ENCODE measurements at places on chromosomes 2 and 18.

DNA sequence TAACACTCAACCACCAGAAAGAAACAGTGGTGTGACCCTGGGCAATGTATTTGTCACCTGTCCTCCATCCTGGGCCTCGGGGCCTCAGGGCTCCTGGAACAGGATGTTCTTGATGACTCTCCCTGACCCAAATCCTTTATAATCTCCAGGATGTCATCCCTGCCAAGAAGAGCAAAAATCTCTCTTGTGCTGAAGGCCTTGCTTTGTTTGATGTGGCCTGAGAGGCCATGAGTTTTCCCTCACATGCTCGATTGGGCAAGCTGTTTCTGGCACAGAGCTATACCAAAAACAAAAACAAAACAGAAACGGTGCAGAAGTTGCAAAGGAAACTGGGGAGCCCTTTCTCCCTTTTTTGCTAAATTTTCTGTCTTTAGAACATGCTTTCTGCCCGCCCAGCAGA lies 35.7 kb upstream of the ST3GAL5 start:
- no peak for DNase-seq

- DNase-seq: no peak
These were observed 115.9 kb upstream of the TANK start for GRCh38 chr2:161044095-161044865.

GRCh38 chr2:219508444-219508734 lies 5.9 kb upstream of the ASIC4 start:
- no peak for DNase-seq

DNA sequence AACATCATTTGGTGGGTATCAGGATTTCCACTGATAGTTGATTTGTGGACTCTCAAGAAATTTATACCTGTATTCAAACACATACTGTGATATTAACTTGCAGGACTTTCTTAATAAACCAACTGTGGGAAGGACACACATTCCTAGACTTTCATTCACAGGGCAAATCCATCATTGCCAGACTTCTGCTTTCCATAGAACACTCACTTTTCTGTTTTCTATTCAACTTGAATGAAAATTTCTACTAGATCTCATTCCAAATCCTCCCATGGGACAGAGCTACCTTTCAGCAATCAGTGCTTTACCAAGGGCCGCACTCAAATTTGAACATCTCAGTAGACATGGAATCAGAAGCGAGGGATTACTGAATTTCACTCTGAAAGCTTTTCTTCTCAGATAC lies 612.5 kb downstream of the IRS1 start:
- DNase-seq: no peak

DNA sequence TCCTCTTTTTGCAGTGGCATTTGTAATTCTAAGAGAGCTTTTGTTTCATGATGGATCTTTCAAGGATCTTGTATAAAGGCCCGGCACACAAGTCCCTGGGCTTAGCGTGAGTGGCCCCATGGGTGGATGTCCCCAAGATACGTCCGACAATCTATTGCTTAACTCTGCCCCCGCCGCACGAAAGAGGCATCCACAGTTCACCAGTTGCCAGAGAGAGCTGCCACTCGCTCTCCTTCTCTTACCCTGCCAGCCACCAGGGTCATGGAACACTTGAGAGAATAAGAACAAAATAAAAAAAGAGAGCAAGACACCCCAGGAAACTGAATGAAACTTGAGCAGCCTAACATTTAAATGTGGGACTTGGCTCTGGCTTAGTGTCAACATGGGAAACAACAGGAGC lies 92.3 kb downstream of the CTAGE1 start:
- no peak for DNase-seq

- no peak for DNase-seq
These were observed 682 bp downstream of the DUSP2 start for GRCh38 chr2:96144481-96145035.

GRCh38 chr2:54577035-54577434 lies 120.9 kb downstream of the SPTBN1 start:
- no peak for DNase-seq

DNA sequence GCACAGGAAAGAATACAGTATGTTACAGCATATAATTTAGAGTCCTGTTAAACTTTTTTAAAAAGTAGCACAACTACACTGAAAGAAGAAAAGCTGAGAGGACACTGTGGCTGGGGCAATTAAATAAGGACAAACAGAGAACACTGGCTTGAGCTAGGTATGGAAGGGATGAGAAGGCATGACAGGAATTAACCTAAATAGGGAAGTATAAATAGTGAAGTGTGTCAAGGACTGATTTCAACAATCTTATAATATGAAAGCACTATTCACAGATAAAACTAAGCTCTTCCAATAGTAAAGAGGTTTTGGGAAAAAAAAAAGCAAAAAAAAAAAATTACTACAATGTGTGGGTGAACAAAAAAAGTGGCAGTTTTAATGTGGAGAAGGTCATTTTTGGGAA lies 45.5 kb downstream of the PPP3R1 start:
- DNase-seq: no peak

DNA sequence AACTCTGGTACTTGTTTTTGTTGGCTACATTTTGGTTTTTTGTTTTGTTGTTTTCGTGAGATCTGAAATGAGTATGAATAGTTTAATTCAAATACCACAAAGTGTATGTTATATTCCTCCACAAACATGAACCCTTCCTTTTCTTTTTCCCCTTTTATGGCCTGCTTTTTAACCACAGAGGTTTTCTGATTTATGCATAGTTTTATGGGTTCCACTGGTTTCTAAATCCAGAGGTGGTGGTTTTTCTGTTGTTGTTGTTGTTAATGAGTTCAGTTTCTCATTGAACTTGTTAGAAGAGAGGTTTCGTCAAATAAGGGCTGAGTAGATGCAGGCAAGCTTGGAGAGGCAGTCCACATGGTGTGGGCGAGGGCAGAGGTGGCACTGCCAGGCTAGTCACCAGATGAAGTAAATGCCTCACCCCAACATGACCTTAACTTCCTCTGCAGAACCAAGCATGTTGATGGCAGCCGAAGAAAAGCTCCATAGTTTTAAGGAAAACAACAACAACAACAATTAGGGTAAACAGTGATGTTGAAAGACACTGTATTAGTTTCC lies 72.5 kb downstream of the RIF1 start:
- DNase-seq: no peak

DNA sequence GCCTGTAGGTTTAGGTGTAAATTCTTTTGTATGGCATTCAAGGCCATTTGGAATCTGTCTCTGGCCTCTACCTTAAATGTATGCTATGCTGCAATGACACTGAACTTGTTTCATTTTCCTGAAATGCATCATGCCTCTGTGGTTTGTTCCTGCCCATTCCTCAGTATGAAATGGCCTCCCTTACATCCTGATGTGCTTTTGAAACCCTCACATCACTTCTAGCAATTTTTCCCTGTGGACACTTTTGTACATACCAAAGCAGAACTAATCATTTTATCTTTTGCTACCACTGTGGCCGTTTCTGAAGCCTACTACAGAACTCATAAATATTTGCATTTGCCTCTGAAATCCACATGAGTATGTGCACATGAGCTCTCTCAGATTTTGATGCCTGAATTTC lies 557.2 kb downstream of the ERBB4 start:
- no peak for DNase-seq

DNA sequence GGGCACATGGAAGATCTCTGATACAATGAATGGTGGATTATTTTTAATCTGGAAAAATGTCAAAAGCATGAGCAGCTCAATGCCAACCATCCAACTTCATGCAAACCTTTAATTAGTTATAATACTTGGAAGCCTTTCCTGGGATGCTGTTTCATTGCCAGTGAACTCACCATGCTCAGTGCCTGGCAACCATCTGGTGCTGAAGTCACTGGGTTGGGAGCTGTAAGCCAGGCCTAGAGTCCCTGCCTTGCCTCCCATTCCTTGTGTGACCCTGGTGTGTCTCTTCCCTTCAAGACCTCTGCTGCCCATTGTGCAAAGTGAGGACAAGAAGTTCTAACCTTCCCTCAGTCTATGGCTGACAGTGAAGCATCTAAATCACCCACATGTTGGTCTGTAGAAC lies 458.7 kb downstream of the RNF144A start:
- DNase-seq: no peak

DNA sequence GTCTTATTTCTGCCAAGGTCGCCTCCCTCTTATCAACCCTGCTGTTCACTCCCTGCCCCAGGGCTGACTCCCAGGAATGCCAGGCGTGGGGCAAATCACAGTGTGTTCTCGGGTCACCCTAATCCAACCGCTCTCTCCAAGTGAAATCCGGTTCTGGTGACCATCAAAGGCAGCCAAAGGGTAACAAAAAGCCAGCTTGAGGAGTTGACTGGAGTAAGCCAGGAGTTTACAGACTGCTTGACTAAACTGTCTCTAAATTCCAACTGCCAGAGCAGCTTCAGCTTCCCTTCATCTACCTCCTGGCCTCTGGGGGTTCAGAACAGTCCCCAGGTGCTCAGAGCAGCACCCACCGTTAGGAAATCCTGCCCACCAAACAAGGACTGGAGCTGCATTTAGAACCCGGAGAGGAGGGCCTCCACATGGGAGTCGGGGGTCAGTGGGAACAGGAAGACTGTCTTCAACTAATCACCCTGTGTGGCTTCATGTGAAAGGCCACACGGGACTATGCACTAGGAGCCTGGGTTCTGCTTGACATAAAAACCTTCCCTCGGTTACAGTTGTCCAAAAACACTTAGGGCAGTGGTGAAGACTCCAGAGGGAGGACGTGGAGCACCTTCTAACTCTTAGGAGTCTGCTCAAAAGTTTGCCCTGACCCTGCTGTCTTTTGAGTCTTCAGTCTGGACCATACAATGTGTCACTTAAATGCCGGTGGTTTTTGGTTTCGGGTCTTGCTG lies 24.2 kb upstream of the MCFD2 start:
- DNase-seq: no peak

- no peak for DNase-seq
These were observed 164.1 kb downstream of the KLHL29 start for GRCh38 chr2:23549051-23549450.

GRCh38 chr18:10524507-10525370 lies 1.1 kb upstream of the NAPG start:
- no peak for DNase-seq

DNA sequence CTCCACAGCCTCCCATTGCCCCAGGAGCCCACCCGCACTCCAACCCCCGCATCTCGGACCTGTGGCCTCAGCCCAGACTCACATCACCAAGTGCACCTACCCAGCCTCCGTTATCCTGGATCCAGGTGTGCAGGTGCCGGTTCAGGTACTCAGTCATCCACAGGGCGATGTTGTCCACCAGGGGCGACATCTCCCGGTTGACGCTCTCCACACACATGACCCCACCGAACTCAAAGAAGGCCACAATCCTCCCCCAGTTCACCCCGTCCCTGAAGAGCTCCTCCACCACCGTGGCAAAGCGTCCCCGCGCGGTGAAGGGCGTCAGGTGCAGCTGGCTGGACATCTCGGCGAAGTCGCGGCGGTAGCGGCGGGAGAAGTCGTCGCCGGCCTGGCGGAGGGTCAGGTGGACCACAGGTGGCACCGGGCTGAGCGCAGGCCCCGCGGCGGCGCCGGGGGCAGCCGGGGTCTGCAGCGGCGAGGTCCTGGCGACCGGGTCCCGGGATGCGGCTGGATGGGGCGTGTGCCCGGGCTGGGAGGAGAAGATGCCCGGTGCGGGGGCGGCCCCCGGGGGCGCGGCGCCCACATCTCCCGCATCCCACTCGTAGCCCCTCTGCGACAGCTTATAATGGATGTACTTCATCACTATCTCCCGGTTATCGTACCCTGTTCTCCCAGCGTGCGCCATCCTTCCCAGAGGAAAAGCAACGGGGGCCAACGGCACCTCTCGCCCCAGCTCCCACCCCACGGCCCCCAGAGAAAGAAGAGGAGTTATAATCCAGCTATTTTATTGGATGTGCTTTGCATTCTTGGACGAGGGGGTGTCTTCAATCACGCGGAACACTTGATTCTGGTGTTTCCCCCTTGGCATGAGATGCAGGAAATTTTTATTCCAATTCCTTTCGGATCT lies 1.3 kb downstream of the BCL2 start:
- DNase-seq: peak; percentile 31

GRCh38 chr2:74281141-74281975 lies 61.9 kb downstream of the SLC4A5 start:
- DNase-seq: no peak

- DNase-seq: no peak
These were observed 7.9 kb upstream of the LBH start for GRCh38 chr2:30223413-30223874.

- DNase-seq: no peak
These were observed 227.4 kb upstream of the CDH7 start for GRCh38 chr18:65523461-65523860.

All from stimulated activated CD8-positive, alpha-beta memory T cell treated with anti-CD3 and anti-CD28 coated beads, Interleukin-15, amount 100 ng/mL, for 24 hours (primary cell).